ENCODE measurements at places on chromosomes 11 and 22.
A peak's percentile ranks its signal among the peaks of the same experiment; 100 is the strongest.

- no peak overlapping the region for H3K27ac ChIP-seq
- no peaks in the 10 kb centered on the region for H3K27me3 ChIP-seq
- no peaks in the 10 kb centered on the region for H3K4me1 ChIP-seq
- H3K4me3 ChIP-seq = no peak overlapping the region
- DNase-seq = no peak
- H3K36me3 ChIP-seq = no peaks in the 10 kb centered on the region
Measured at GRCh38 chr22:29877620-29878019, 5.4 kb upstream of the MTMR3 start.

GRCh38 chr11:83027289-83027688 is 44.4 kb downstream of the RAB30 start:
- DNase-seq = no peak
- no peaks in the 10 kb centered on the region for H3K27me3 ChIP-seq
- H3K4me1 ChIP-seq = 0 out of 2 replicates have a peak, but pooled peaks cover 1% of the 10 kb centered on the region
- no peaks in the 10 kb centered on the region for H3K36me3 ChIP-seq
- no peak overlapping the region for H3K4me3 ChIP-seq

GRCh38 chr11:95849087-95849825 is 59.0 kb downstream of the CEP57 start:
- no peaks in the 10 kb centered on the region for H3K4me1 ChIP-seq
- peak; percentile 18 for DNase-seq
- no peak overlapping the region for H3K4me3 ChIP-seq

GRCh38 chr11:35157814-35158700 is 19.1 kb downstream of the CD44 start:
- no peaks in the 10 kb centered on the region for H3K4me1 ChIP-seq
- H3K4me3 ChIP-seq = no peak overlapping the region
- H3K36me3 ChIP-seq = no peaks in the 10 kb centered on the region
- no peaks in the 10 kb centered on the region for H3K27me3 ChIP-seq
- DNase-seq = no peak

GRCh38 chr11:33730716-33731115 is 5.5 kb downstream of the CD59 start:
- no peak overlapping the region for H3K27ac ChIP-seq
- H3K36me3 ChIP-seq = no peaks in the 10 kb centered on the region

DNA sequence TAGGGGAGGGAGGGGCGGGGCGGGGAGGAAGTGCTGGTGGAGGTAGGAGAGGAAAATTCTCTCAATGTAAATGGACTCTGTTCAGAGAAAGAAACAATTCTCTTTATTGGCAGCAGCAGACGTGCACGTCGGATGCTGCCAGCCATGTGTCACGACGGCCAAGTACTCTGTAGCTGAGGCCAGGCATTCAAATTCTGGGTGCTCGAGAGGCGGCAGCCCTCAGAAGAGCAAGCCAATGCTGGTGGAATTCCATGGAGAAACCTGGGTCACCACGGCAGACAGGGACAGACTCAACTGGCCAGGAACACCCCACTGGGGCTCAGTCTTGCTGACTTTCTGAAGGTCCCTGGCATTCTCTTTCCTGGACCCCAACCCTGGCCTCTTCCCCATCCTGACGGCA is 90.8 kb downstream of the ABTB2 start:
- no peak overlapping the region for H3K27ac ChIP-seq
- no peaks in the 10 kb centered on the region for H3K27me3 ChIP-seq
- H3K4me1 ChIP-seq = peaks cover 7% of the 10 kb centered on the region
- no peaks in the 10 kb centered on the region for H3K36me3 ChIP-seq

DNA sequence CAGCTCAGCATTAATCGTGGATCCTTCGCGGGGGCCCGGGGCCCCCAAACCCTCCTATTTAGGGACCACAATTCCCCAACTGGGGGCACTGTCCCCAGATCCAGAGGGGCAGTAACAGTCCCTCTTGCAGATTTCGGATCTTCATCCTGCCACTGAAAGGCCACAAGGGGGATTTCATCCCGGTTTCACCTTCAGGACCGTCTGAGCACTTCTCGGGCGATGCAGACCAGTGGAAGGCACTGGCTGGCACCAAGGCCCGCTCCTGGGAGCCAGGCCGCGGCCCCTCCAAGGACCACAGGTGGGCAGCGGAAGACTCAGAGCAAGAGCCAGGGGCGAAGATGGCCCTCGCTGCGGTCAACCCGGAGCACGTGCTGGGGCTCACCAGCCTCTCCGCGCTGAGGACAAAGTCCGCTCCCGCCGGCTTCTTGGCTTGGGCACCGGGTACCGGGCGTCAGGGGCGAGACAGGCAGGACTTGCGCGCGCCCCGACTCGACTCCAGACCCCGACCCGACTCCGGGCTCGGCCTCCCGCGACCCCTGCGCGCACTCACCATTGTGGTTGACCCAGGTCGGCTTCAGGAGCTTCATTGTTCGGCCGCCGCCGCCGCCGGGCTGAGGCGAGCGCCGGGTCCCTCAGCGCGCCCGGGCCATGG is 517 bp downstream of the HIRA start:
- H3K36me3 ChIP-seq = peaks cover 2% of the 10 kb centered on the region
- H3K4me3 ChIP-seq = peak overlapping the region; percentile 51
- no peaks in the 10 kb centered on the region for H3K4me1 ChIP-seq

GRCh38 chr11:77211040-77211451 is 83.0 kb downstream of the MYO7A start:
- no peaks in the 10 kb centered on the region for H3K4me1 ChIP-seq
- no peak for DNase-seq
- no peak overlapping the region for H3K4me3 ChIP-seq
- no peaks in the 10 kb centered on the region for H3K36me3 ChIP-seq

GRCh38 chr22:27972732-27973698 is 54.0 kb upstream of the PITPNB start:
- H3K27me3 ChIP-seq = no peaks in the 10 kb centered on the region
- no peaks in the 10 kb centered on the region for H3K4me1 ChIP-seq
- H3K27ac ChIP-seq = no peak overlapping the region
- no peak for DNase-seq

GRCh38 chr11:22703040-22703439 is 36.6 kb downstream of the GAS2 start:
- peak; percentile 5 for DNase-seq
- no peaks in the 10 kb centered on the region for H3K36me3 ChIP-seq
- 0 out of 2 replicates have a peak, but pooled peaks cover 1% of the 10 kb centered on the region for H3K4me1 ChIP-seq
- H3K27ac ChIP-seq = no peak overlapping the region
- no peaks in the 10 kb centered on the region for H3K27me3 ChIP-seq

GRCh38 chr11:63858628-63859550 is 20.0 kb downstream of the MARK2 start:
- DNase-seq = no peak
- no peak overlapping the region for H3K27ac ChIP-seq
- H3K4me3 ChIP-seq = no peak overlapping the region
- peaks cover 2% of the 10 kb centered on the region for H3K4me1 ChIP-seq

GRCh38 chr11:2992997-2993325 is 832 bp upstream of the NAP1L4 start:
- H3K36me3 ChIP-seq = no peaks in the 10 kb centered on the region
- DNase-seq = no peak
- H3K4me3 ChIP-seq = peak overlapping the region; percentile 62
- H3K27ac ChIP-seq = no peak overlapping the region
- H3K27me3 ChIP-seq = no peaks in the 10 kb centered on the region

- DNase-seq = no peak
- H3K27ac ChIP-seq = no peak overlapping the region
- H3K4me3 ChIP-seq = no peak overlapping the region
Measured at GRCh38 chr11:32100495-32100894, 9.6 kb downstream of the RCN1 start.

DNA sequence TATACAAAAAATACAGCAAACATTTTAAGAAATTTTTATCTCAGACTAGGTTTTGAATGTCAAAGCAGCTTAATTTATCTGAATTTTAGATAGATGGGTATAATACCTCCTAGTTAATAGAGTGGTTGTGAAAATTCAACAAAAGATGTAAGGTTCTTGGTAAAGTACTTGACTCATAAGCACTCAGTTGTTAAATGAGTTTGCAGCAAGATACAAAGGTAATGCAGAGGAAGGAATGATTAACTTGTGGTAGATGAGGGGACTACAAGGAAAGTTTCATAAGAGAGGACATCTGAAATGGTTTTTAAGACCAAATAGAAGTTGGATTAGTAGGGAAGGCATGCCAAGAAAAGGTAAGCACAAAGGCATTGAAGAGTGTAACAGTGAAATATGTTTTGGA is 37.4 kb downstream of the PPME1 start:
- DNase-seq = no peak
- no peak overlapping the region for H3K4me3 ChIP-seq
- no peaks in the 10 kb centered on the region for H3K4me1 ChIP-seq
- H3K27me3 ChIP-seq = no peaks in the 10 kb centered on the region
- no peaks in the 10 kb centered on the region for H3K36me3 ChIP-seq

GRCh38 chr11:119190531-119190930 is 5.3 kb downstream of the NHERF4 start:
- DNase-seq = no peak
- no peaks in the 10 kb centered on the region for H3K36me3 ChIP-seq
- H3K4me3 ChIP-seq = no peak overlapping the region
- H3K27ac ChIP-seq = no peak overlapping the region
- H3K27me3 ChIP-seq = no peaks in the 10 kb centered on the region

DNA sequence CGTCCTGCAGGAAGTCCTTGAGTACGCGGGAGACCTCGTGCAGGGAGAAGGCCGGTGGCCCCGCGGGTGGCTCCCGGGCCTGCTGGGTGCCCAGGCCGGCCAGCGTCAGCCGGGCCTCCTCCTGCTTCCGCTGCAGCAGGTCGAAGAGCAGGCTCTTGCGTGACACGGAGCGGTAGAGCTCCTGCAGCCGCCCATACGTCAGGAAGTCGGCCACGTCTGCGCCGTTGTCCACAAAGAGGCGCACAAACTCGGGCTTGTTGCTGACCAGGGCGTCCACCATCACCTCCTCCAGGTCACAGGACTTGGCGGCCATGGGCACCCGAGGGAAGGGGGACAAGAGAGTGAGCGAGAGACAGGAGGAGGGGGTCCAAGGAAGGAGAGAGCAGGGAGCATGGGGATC is 14.6 kb downstream of the TSSC4 start:
- no peaks in the 10 kb centered on the region for H3K4me1 ChIP-seq
- no peaks in the 10 kb centered on the region for H3K36me3 ChIP-seq
- DNase-seq = no peak
- H3K27ac ChIP-seq = no peak overlapping the region

GRCh38 chr22:39872548-39872947 is 21.0 kb downstream of the ENTHD1 start:
- DNase-seq = no peak
- no peaks in the 10 kb centered on the region for H3K36me3 ChIP-seq
- no peak overlapping the region for H3K4me3 ChIP-seq
- H3K27ac ChIP-seq = no peak overlapping the region
- H3K27me3 ChIP-seq = no peaks in the 10 kb centered on the region

DNA sequence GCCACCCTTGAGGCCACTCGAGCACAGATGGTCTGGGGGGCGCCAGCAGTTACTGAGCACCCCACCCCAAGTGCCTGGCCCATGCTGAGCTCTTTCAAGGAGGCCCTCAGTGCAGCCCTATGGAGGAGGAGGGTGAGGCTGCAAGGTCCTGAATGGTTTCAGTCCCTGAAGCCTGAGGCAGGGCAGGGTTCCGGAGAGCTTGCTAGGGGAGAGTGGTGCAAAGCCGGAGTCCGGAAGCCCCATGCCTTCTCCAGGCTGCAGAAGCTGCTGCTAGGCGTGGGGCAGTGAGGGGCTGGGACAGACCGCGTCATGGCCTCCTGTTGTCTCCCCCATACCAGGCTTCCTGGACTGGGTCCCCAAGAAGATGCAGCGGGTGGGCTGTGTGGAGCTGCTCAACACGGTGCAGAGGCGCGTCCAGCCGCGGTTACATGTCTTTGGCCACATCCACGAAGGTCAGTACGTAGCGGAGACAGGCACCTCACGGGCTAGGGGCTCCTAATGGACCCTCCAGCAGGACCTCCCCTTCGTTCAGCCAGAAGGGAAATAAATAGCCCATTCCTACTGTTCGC is 90.6 kb downstream of the MPPED1 start:
- no peak overlapping the region for H3K4me3 ChIP-seq
- H3K4me1 ChIP-seq = no peaks in the 10 kb centered on the region
- no peaks in the 10 kb centered on the region for H3K27me3 ChIP-seq
- DNase-seq = no peak
- no peaks in the 10 kb centered on the region for H3K36me3 ChIP-seq
- H3K27ac ChIP-seq = no peak overlapping the region

GRCh38 chr11:122068837-122069236 is 47.2 kb downstream of the BLID start:
- H3K27ac ChIP-seq = no peak overlapping the region
- no peaks in the 10 kb centered on the region for H3K36me3 ChIP-seq
- no peaks in the 10 kb centered on the region for H3K4me1 ChIP-seq
- H3K27me3 ChIP-seq = no peaks in the 10 kb centered on the region
